NCI-H1417 (cell line): ENCODE measurements at places on chromosomes 4 and X.

DNA sequence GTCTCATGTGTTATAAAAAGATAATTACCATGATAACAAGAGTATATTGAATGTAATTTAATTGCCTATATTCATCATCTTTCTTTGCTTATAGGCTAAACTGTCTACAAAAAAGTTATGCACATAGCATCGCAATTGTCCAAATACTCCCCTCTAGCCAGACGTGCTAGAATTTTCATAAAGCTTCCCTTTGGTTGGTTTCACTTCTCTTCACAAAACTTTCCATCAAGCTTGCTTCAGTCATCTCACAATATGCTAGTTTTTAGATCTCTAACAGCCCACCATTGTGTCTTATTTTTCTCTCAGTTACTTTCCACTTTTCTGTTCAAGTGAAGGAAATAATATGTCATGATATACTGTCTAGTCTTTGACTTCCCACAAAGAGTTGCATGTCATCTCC, 448.3 kb upstream of the SPANXN1 start:
- no peak for DNase-seq

GRCh38 chrX:123237271-123237670, 53.2 kb downstream of the GRIA3 start:
- no peak for DNase-seq

DNA sequence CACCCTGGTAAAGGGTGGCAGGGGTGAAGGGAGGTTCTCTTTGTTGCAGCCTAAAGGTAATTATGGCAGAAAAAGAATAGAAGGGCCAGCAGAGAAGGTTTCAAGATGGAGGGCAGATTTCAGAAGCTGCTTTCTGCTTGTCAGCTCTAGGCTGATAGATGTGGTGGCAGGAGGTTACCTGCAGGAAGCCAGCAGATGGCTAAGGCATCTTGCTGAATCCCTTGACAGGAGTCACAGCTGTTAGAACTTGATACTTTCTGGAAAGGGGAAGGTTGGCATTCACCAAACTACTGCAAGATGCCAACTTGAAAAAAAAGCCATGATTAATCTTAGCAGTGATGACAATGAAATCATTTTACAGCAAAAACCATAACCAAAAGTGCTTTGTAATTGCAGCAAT, 69.5 kb upstream of the CBLL2 start:
- no peak for DNase-seq

- DNase-seq, result no peak
Measured at GRCh38 chrX:129667412-129667811, 12.7 kb upstream of the APLN start.

DNA sequence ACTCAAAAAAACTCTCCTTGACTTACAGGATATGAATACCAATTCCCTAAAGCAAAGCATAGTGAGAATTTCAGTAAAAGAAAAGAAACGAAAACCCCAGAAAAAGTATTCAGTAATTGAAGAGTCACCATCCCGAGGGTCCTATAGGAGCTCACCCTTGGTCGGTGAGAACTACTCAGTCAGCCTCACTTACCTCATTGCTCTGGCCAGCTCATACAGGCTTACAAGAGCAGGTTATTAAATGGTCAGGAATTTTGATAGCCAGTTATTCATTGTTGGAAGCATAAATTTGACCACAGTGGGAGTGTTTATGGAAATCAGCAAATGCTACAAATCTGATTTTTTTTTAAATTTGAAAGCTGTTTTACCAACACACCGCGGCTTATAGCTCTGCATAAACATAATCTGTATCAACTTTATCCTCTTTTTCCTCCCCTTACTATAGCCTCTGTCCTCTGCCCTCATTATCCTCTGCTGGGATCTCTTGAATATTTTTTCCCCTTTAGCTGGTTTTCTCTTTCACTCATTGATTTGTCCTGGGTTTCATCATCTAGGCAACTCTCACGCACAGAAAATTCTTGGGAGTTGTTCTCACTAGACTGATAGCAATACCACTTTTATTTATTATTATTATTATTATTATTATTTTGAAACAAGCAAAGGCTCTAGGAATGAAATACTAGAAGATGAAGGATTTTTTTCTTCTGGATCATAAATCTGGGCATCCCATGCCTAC, 11.0 kb upstream of the CXCL2 start:
- no peak for DNase-seq

GRCh38 chrX:110836451-110836850, 40.8 kb upstream of the CHRDL1 start:
- DNase-seq, result no peak

DNA sequence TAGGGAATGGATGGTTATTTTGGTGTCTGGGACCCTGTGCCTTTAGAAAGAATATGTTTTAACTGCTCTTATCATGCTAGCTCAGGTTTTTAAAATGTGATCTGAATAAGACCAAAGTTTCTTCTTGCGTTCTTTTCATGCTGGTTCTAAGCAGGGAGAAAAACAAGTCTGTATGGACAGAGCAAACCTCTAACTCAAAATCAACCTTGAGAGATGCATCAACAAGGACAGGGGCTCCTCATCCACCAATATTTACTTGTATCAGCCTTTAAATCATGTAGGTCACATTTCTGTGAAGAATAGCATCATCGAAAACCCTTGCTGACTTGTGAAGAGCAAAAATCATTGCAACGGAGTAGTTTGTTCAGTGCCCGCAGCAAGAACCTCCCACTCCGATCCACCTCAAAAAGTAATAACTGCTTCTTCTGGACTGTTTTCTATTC, 1.2 kb downstream of the ATP10D start:
- DNase-seq, result no peak

DNA sequence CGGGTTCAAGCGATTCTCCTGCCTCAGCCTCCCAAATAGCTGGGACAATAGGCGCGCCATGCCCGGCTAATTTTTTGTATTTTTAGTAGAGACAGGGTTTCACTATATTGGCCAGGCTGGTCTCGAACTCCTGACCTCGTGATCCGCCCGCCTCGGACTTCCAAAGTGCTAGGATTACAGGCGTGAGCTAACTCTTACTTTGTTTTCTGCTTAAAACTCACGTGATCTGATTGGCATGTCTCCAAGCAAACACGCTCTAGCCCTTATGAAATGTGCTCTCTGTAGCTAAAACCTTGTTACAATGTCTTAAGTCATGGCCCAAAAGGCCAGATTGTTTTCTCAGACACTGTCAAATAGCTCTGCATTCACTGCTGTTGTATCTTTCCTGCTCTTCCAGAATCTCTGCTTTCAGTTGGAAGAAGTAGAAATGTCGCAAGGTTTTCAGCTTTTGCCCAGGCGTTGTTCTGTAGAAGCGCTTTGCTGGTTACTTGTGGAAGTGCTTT, 39.7 kb upstream of the OGT start:
- DNase-seq, result no peak

GRCh38 chr4:90137555-90137954, 10.4 kb downstream of the CCSER1 start:
- DNase-seq, result no peak

DNA sequence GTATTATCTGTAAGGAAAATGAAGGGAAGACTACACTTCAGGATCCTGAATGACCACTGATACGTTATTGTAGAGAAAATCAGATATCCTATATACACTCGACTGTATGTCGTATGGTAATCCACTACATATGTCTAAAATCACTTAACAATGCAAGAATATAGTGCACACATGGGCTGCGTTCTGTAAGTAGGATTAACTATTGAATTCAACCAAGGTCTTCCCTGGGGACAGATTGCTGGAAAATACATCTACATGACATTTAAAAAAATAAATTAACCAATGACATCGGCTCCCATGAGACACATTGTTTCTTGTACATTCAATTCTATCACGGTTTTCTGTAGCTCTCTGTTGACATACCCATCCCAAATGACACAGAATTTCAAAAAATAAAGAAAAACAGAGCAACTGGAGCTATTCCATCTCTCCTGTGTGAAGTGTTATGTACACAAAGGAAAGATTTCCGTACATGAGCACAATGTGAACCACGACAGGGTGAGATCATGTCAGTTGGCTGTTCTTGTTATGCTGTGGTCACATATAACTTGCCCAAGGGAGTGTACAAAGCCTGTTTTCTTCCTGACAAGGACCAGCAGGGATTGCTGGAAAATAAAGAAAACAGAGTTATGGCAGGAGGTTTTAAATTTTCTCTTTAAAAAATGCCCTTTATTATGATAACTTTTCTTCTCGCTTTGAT, 6.1 kb downstream of the ENOX2 start:
- DNase-seq, result peak; percentile 18

GRCh38 chrX:119686087-119686691, 6.8 kb downstream of the SEPTIN6 start:
- DNase-seq, result no peak

GRCh38 chr4:115292320-115293092, 179.1 kb upstream of the NDST4 start:
- DNase-seq, result no peak

- no peak for DNase-seq
Measured at GRCh38 chr4:107866726-107867125, 42.0 kb downstream of the SGMS2 start.

GRCh38 chrX:40849906-40850823, 114.8 kb upstream of the MED14 start:
- DNase-seq, result no peak

GRCh38 chr4:5037553-5038551, 13.4 kb upstream of the STK32B start:
- DNase-seq, result no peak

DNA sequence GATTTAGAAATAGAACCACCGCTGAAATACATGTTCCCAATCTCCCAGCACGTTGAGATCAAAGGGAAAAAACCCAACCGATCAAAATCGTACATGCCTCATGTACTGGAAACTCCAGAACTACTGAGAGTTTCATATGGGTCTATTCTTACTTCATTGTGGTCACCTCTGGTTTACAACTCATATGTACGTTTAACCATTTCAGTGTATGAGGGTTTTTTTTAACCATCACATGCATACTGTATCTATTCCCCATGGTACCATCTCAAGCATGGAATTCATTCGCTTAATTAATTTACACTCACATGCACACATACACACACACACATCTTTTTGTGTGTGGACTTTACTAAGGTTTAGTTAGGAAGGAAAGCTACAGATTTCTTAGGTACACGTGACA, 46.0 kb upstream of the CLNK start:
- DNase-seq, result no peak

DNA sequence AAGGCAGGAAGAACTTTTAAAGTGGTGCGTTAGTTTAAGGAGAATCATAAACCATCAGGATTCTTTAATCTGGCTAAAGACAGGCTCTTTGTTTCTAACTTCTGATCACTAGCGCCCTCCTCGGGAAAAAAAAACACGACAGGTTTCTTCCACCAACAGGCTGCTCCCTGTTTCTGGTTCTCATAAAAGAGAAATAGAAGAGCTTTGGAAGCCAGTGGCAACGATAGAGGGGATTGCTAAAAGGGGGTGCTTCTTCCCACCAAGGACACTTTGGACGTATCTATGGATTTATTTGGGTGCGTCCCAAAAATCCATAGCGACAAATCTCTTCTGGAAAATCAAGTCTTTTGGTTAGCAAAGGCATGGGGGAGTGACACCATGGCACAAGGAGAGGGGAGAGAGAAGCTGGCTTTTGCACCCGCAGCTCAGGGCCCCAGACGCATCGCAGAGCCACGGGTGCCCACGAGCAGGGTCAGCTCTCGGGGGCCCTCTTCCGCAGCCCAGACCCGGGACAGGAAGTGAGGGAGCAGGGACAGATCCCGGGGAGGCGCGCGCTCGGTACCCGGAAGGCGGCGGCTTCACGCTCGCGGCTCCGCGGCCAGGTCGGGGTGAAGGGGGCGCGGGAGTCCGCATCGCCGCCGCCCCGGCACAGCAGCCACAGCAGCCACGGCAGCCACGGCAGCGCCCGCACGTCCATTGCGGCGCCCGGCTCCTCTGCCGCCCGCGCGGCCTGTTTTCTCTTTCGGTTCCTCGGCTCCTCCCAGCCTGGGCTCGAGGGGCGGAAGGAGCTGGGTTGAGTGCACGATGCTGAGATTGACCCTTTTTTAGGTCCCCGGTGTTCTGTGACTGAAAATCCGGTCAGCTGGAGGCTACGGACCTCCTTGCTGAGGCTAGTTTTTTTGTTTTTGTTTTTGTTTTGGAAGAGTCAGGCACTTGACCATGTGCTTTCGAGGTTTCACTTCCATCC, at the start of gene CTSO:
Gene CTSO (minus strand): TSS at position 716 of the 967 bp plus-strand sequence. CDS start 19 bp downstream, at position 697.
- peak; percentile 49 for DNase-seq

- peak; percentile 88 for DNase-seq
Measured at GRCh38 chr4:123418351-123418931, 21.8 kb downstream of the SPRY1 start.

DNA sequence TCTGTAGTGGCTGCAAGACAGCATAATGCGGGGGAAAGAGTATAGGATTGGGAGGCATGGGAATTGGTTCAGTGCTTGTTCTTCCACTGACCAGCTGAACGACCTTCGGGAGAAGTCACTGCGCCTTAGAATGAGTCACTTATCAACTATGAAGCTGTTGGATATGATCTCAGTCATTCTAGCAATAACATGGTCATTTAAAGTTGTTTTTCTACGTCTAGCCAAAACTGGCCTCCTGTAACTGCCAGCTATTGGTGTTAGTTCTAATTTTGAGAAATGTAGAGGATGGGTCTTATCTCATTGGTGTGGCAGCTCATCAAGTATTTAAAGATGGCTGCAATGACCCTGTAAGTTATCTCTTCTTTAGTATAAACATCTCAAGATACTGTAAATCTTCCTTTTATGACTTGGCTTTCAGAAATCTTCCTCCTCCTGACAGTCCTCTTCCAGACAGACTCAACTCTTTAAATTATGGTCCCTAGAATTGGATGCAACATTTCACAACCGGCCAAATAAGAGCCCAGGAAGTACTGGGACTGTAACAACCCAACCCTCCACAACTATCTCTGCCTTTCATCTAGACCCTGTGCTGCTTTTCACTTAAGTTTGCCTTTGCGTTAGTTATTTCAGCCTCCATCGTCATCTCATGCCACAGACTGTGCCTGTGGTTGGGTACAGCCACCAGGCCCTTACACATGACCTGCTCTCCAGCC, 243.3 kb downstream of the CBR4 start:
- DNase-seq, result no peak

GRCh38 chr4:47032405-47033106, 1.2 kb downstream of the GABRB1 start:
- DNase-seq, result no peak
